ENCODE measurements at places on chromosomes 4 and X.

- no peak for DNase-seq
Observed at GRCh38 chr4:80192937-80193336, 4.4 kb upstream of the PRDM8 start.

DNA sequence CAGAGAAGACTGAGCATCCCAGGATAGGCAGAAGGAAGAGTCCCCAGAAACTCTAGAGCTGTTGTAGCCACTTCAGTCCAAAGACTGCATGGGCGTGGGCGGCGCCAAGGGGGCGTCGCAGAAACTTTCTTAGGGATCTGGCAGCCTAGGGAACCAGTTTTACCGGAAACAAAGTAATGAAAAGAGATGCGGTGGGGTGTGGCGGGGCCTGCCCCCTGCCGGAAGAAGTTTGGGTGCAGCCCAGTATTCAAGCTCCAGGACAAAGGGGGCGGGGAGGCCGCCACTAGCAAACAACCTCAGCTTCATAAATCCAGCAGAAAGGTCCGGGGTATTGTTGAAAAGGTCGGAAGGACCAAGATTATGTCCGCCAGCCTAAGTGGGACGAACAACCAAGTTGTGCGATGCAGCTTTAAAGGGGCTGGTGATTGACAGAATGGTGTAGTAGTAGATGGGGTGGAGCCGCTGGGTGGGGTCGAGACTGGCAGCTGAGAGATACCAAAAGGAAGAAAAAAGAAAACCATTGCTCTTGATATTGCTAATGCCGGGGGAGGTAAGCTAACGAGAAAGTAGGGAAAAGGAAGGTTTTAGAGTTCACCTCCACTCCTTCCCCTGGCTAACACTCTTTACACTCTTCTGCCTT, 190.5 kb downstream of the RRAGB start:
- no peak for DNase-seq

- no peak for DNase-seq
Observed at GRCh38 chr4:121656269-121656641, 40.5 kb downstream of the ANXA5 start.

DNA sequence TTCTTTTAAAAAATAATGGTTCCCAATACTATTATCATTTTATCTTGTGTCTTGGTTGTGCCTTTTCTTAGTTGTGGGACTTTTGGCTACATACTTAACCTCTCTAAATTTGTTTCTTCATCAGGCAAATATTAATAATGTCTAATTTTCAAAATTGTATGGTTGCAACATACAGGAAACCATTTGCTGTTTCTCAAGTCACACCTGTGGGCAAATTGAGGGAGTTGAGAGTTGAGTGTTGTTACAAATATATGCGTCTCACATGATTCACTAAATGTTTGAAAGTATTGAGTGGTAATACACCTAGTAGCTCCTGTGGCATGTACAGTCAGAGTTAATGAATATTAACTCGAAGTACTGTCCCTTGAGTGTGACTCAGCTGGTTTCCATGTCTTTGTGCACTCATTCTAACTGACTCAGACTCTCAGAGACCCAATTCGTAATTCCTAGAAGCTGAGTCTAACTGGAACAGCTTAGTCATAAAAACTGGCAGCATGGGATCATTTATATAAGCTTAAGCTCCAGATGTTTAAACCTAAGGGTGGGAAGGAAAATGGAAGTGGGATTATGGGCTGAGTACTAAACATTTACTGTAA, 802.4 kb downstream of the TRIML1 start:
- DNase-seq, result no peak

DNA sequence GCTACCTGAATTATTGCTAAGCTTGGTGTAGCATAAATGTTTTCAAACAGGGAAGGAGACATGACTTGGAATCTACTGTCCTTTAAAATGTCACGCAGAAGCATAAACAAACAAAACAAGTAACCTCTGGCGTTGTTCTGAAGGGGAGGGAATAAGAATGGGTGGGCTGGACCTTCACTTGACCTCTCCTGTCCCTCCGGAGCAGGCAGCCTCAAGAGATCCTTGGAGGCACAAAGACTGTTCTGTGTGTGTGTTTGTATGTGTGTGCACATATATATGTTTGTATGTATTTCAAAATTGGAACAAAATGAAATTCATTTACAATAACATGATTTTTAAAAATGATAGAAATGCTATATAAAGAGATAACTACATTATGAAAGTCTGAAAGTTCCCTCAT, 91.3 kb upstream of the DCLK2 start:
- no peak for DNase-seq

DNA sequence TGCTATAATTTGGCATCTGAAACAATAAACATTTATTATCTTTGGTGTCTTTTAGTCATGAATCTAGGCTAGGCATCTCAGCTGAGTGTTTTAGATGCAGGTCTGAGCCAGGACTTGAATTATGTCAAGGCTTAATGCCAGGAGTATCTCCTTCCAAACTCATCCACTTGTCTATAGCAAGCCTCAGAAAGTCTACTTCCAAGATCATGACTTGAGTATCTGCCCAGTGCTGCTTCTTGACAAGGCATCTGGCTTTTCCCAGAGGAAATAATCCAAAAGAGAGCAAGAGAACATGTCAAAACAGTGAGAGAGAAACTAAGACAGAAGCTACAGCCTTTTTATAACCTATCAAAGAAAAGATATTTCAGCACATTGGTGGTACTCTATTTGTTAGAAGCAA, 1052.1 kb upstream of the PCDH10 start:
- no peak for DNase-seq

DNA sequence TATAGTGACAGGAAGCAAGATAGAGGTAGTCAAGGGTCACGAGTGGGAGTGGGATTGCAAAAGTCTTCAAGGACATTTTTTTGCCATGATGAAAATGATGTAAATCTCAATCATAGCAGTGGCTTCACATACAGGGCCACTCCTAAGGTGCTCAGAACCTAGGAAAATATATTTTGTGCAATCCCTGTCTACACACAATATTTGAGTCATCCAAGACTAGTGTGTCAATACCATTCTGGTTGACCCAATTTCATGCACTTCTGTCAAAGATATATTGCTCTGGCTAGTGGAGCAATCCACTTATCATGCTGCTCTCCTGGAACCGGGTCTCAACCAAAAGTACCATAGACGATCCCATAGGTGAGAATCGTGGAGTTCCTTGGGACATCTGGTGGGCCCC, 24.2 kb upstream of the XPNPEP2 start:
- no peak for DNase-seq

GRCh38 chr4:69049860-69050259, 46.4 kb upstream of the UGT2B7 start:
- no peak for DNase-seq

- no peak for DNase-seq
Observed at GRCh38 chrX:152844256-152844655, 13.4 kb downstream of the NSDHL start.

DNA sequence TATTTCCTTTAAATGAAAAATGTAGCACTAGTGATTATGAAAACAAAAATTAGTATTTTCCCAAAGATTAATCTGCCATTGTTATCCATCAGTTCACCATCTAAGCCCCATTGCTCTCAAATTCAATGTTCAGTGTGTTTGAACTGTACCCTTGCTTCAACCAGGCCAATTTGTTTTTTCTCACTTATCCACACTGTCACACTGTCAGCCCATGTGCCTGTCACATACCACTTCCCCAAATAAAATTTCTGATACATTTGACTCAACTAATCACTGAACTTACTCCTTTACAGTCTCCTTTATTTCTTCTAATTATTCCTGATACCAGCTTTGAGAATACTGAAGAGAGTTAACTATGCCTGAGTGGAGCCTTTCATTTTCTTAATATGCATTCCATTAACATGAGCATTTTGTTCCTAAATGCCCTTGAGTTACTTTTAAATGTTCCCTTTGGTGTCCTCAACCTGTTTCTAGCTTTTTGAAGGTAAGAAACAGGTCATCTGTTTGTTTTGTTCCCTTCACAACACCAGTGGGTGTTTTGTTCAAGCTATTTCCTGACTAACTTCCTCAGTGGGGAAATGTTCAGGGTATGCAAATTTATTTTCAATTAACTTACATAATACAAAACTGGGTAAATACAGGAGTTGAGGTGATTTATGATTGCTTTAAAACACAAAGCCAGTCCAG, 117.1 kb downstream of the RPA4 start:
- DNase-seq, result no peak

DNA sequence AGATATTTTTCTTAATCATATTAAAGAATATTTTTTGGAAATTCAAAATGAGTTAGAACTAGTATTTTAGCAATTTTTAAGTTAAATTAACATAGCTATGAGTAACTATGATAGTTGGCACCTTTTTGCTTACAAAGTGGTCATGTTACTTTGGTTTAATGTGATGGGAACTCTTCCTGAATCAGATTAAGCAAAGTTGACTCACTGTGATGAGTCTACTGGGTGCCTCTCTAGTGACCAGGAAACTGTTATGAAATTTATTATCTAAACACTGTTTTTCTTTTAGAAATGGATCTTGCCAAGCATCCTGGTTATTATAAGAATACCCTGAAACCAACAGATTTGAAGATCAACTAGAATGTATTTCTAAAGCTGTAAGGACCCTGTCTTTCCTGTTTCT, 985.8 kb downstream of the TRAM1L1 start:
- DNase-seq, result no peak

DNA sequence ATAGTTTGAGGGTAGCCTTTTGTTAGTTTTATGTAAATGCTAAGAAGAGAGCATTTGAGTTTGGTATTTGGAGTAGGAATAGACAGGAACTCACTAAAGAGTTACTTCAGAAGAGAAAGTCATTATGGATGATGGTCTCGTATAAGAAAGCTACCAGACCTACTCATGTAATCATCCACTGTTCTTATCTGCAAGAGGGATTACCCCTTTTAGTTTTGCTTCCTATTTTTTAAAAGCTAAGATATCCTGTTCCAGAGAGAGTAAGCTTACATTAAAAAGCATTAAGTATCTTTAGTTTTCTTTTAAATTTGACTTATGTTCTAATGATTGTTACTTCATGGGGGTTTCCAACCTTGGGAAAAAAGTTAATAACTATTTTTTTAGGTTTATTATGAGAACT, 12.5 kb upstream of the ART3 start:
- no peak for DNase-seq

DNA sequence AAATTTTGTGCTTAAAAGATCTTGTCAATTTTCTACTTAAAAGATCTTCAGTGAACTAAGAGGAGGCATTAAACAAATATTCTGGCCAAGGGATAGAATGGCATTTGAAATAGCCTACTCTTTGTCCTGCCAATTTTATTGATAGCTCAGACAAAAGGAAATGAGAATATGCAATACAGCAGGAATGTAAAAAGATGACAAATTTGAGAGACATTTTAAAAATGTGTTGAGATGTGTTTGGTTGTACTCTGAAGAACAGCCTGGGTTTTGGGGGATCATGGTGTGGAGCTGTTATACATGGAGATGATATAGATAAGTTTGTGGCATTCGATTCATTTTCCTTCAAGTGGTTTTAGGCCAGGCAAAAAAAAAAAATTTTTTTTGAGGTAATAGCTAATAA, 11.6 kb upstream of the MAD2L1 start:
- no peak for DNase-seq

DNA sequence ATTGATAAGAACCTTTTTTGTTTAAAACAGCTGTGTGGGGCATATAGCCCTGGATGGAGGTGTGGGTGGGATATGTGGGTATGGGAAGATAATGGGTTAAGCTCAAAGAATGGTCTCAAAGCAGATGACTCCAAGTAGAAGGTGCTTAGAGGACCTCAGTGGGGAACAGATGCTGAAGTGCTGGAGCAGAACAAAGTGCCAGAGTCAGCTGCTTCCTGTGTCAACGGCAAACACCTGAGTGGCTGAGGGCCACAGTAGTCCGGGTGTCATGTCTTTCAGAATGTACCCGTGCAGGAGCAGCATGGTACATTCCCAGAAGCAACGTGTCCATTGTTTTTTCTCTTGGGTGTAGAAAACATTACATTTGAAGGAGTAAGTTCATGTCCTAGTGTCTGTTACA, 210.6 kb downstream of the CCNG2 start:
- no peak for DNase-seq

DNA sequence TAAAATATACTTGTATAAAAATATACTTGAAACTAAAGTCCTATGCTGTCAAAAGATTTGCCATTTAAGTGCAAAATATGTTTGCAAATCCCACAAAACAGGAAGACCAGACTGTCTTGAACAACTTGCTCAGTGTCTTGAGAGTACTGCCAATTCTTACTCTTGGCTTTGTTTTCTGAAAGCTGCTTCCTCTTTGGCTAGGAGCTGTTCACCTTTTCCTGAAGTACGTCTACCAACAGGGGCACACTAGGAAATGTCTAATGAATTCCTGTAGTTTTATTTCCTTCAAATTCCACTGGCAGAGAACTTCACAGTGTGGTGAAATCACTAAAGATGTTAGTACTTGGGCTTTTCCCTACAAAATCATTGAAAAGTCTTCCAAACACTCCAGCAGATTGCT, 46.4 kb upstream of the ABCG2 start:
- no peak for DNase-seq

- no peak for DNase-seq
Observed at GRCh38 chr4:30600246-30601017, 119.7 kb upstream of the PCDH7 start.

DNA sequence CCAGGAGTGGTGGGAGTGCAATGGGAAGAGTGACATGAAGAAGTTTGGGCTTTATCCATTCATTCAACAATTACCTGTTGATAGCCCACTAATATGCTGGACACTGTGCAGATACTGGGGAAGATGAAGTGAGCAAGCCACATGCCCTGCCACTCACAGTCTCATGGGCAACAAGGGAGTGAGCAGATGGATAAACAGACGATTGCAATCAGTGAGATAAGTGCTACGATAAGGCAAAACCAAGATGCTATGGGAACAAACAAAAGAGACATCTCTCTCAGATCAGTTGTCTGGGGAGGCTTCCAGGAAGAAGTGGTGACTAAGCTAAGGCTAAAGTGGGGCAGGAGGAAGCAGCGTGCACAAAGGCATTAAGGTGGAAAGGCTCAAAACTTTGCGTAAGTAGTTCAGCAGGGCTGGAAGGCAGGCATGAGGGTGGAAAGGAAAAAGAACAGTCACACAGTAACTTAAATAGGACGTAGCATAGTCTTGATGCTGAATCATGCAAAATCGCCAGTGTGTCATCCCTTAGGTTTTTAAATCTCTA, 31.7 kb downstream of the GAB3 start:
- no peak for DNase-seq

GRCh38 chrX:107168257-107168656, 38.0 kb downstream of the NUP62CL start:
- no peak for DNase-seq

DNA sequence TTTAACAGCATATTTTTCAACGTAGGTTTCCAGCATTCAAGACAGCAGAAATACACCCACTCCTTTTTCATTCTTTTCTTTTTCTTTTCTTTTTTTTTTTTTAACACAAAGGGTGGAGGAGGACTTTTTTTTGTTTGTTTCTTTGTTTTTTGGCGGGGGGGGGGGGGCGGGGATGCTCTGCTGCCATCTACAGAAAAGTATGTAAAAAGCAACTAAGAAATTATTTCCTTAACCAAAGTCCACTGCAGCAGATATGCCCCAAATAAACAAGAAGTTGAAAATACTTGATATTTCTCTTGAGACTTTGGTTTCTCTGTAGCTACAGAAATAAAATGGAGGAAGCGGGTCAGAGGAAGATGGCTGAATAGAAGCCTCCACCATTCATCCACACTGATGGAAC, 63.2 kb upstream of the PBDC1 start:
- no peak for DNase-seq

Measured in activated naive CD8-positive, alpha-beta T cell treated with anti-CD3 and anti-CD28 coated beads, Interleukin-2, amount 50 U/mL, for 16 hours (primary cell).